ENCODE measurements at places on chromosomes 2 and 18. TPM values are rescaled to one million over a fixed set of nuclear protein-coding genes. Genes with fewer than 3 reads are reported as not detected.

- no peak for DNase-seq
These were observed 32.1 kb upstream of the MAL start for GRCh38 chr2:94993176-94994062.

ACTG2 gene
- total RNA-seq = 637 TPM

DNA sequence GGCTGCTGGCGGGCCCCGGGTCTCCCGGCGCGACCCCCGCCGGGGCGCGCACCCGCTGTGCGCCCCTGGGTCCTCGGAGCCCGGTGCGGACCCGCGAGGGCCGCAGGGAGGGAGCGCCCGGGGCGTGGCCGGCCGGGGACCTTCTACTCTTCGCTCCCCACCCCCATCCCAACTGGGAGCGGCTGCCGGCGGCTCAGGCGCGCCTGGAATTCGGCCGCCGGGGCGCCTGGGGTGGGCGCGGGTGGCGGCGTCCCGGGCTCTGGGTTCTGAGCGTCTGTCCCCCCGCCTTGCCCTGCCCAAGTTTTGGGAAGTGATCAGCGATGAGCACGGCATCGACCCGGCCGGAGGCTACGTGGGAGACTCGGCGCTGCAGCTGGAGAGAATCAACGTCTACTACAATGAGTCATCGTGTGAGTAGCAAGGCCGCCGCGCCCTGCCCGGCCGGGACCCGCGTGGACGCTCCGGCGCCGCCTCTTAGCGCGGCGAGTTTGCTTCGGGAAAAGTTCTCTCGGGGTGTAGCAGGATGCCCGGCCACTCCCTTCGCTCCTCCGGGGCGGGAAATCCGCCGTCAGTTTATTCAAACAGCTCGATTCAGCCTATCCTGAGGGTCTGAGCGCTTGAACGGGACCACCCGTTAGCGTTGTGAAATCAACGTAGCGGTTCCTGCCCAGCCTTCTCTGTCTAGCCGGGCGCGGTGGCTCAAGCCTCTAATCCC lies 502 bp downstream of the TUBB6 start:
- DNase-seq = no peak

DLGAP1 gene
- 7.5 TPM for total RNA-seq

GRCh38 chr2:49261781-49262180 lies 107.5 kb upstream of the FSHR start:
- peak; percentile 17 for DNase-seq

- DNase-seq = no peak
These were observed 1.4 kb downstream of the FARP2 start for GRCh38 chr2:241357531-241357930.

DNA sequence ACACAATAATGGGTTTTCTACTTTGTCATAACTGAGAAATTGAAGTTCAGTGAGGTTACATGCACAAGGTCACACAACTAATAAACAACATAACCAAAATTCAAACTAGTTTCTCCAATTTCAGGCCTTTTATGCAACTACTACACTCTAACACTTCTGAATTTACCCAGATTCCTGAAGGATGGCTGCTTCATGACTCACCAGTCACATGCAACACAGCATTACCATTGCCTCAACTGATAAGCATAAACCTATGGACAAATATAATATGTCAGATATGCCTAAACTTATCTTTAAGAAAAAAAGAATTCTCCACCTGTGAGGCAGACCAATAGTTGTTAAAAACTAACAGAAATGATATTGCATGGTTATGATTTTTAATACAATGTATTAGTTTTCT lies 586.5 kb upstream of the SLC8A1 start:
- DNase-seq = no peak

GRCh38 chr2:143193121-143193520 lies 63.9 kb downstream of the ARHGAP15 start:
- no peak for DNase-seq

DNA sequence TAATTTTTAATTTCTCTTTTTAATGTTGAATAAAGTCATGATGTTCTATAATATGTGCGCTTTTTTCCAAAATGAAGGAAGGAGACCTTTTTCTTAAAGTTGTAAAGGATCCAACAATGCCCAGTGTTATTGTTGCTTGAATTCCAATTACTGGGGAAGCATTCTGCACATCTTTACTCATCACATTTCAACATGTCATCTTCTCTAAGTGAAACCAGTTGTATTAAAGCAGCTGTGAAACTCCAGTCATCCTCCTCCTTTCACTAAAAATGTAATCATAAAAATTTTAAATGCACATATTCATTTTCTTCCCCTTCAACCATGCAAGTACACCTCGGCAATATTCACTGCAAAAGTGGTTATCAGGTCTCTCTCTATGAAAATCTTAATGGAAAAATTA lies 722.7 kb downstream of the TSN start:
- DNase-seq = no peak

DNA sequence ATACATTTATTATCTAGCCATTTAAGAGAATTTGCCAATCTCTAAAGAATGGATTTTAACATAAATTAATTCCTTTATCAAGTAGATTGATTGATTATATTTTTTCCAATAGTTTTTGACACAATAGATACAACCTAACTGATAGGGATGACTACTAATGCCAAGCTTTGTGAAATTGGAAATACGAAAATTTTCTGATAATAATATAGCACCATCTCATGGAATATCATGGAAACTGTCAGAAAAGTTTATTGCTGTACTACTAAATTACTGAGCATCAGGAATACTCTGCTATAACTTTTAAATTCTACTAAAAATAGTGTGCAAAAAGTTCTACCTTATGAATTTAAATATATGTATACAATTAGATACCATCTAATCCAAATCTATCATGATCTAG lies 101.8 kb upstream of the MAP2 start:
- DNase-seq = no peak

DNA sequence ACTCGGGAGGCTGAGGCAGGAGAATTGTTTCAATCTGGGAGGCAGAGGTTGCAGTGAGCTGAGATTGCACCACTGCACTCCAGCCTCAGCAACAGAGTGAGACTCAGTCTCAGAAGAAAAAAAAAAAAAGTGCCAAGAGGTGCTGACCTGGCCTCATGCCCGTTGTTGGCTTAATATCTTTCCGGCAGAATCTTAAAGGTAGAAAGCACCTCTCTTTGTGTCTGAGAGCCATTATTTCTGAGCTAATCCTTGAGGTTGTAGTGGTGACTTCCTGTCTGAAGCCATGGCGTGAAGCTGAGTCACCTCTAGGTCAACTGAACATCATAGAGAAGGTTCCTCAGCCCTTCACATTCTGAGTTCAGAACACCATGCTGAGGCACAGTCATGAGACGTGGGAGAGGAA lies 60.4 kb downstream of the WDSUB1 start:
- no peak for DNase-seq

VWC2L gene
- total RNA-seq = not detected

- DNase-seq = peak; percentile 64
These were observed at the start of gene CFAP53 for GRCh38 chr18:50266248-50266704. TSS of gene CFAP53 (minus strand) at chr18:50266495. CDS start at chr18:50266404, 91 bp downstream.

All from urinary bladder (tissue), 4 donors.